ENCODE measurements at places on chromosomes 2 and 18. TPM values are rescaled to one million over a fixed set of nuclear protein-coding genes. Genes with fewer than 3 reads are reported as not detected.

DNA sequence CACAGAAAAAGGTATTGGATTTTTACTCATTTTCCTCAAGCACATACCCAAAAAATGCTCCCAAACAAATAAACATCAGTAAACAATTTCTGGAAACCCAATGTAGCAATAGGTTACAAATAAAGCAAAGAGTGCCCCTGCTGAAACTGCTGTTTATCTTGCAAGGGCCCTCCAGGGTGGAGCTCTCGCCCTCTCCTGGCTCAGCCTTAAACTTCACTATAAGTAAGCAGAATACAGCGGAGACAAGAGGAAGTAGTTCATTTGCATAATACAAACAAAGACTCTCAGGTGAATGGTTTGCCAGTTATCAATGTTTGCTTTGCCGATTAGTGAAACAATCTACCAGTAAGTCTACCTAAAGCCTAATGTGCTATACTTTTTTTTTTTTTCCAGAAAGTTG lies 437.6 kb downstream of the DLGAP1 start:
- DNase-seq = no peak

GRCh38 chr2:18930971-18931370 lies 341.6 kb upstream of the NT5C1B start:
- no peak for DNase-seq

The CNTNAP5 gene
- not detected for total RNA-seq

The CD8A gene
- total RNA-seq = 111 TPM

Measured in spleen (tissue), 13 donors.